ENCODE measurements at places on chromosomes 16 and 17. TPM values are rescaled to one million over a fixed set of nuclear protein-coding genes. Genes with fewer than 3 reads are reported as not detected.
A peak's percentile ranks its signal among the peaks of the same experiment; 100 is the strongest.

GRCh38 chr17:48441231-48441711, 11.3 kb upstream of the SKAP1 start:
- no peak for DNase-seq

GRCh38 chr17:2635241-2635640, 41.8 kb downstream of the PAFAH1B1 start:
- DNase-seq = no peak

DNA sequence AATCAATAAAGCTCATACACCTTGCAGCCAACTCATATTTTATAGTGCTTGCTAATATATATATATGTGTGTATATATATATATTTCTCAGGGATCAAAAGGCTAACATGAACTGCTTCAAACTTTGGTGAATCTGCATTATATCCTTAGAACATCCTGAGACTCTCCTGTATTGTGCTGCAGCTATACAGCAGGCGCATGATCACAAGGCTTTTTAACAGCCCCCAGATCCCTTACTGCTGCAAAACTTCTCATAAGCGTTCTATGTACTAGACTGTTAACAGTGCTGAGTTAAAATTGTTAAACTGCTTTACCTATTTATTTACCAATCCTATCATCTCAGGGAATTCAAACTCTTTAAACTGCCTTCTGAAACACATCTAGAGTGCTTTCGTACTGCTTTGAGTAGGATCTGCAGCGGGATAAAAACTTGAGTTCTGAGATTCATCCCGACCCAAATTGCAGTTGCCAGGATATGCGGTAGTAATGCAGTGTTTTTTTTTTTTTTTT, 1.3 kb downstream of the GPATCH8 start:
- no peak for DNase-seq

DNA sequence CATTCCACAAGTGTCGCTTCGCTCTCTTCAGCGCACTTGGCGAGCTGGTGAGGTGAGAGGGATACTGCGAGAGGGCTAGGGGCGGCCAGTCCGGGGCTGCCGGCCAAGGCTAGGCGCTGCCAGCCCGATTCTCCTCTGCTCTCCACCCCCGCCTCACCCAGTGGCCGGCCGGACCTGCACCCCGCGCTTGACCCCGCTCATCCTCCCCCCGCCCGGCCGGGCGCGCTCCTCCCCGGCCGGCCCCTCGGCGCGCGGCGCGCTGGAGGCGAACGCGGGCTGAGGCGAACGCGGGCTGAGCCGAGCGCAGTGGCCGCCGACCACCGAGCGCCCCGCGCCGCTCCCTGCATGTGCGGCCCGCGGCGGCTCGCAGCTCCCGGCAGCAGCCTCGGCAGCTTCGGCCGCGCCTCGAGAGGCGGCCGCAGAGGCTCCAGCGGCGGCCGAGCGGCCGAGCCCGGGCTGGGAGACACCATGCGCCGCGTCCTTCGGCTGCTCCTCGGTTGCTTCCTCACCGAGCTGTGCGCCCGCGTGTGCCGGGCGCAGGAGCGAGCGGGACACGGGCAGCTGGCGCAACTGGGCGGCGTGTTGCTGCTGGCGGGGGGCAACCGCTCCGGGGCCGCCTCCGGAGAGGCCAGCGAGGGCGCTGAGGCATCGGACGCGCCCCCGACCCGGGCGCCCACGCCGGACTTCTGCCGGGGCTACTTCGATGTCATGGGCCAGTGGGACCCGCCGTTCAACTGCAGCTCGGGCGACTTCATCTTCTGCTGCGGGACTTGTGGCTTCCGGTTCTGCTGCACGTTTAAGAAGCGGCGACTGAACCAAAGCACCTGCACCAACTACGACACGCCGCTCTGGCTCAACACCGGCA, at the start of gene SHISA9:
Gene SHISA9, plus strand, starts transcription at position 2 of the 865 bp plus-strand sequence.
- DNase-seq = no peak

DNA sequence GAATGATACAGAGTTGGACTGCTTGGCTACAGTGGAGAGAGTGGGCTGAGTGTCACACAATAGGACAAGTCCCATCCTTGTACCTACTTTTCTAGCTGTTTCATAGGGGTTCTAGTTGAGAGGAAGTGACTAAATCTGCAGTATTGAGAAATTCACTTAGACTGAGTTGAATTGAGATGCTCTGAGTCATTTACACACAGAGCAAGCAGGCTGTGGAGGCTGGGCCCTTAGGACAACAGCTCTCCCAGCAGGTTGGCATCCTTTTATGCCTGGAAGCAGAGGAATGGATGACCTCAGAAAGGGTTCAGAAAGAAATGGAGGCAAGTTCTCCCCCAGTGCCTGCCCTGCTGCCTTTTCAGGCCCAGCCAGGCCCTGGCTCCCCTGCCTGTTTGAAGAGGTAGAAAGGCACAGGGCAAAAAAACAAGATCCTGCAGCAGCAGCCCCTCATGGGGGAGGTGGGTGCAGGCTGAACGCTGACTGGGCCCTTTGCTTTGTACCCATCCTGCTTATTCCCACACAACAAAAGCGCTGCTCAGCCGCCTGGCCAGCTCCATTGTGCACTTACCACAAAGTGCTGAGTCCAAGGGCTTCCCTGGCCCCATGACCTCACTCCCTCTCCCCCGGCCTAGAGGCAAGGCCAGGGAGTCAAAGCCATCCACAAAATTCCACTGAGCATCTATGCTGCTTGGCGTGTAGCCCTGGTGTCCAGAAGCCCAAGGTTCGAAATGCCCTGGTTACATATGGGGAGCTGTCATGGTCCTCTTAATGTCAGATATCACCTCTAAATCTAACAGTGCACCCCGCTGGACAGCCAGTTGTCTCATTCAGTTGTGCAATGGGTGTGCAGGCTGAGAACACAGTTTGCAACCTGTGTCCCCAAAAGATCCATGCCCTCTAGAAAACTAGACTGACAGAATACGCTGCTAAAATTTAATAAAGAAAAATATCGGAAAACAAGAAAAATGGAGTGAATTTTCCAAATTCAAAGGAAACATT, 5.4 kb upstream of the CRYBA1 start:
- DNase-seq = peak; percentile 90

GRCh38 chr17:73359987-73360410, 48.2 kb upstream of the CDC42EP4 start:
- no peak for DNase-seq

DNA sequence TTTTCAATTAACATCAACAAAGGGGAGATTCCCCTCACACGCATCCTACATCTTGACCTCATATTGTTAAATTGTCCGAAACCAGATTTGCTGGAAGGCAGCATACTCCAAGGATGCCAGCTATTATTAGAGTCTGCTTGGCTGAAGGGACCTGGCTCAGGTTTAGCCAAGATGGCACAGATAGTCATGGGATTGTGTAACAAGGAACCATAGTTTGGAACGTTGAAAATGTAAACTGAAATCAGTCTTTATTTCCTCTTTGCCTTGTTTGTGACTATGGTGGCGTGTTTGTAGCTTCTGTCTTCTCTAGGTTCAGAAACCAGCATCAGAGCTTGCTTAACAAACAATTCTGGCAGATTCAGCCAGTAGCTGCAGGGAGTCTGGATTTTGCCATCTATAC, 5.9 kb downstream of the ARSG start:
- DNase-seq = no peak

- no peak for DNase-seq
Measured at GRCh38 chr17:78120971-78121800, 7.4 kb downstream of the TMC6 start.

- no peak for DNase-seq
Measured at GRCh38 chr16:78994135-78994745, 606.3 kb downstream of the MAF start.

DNA sequence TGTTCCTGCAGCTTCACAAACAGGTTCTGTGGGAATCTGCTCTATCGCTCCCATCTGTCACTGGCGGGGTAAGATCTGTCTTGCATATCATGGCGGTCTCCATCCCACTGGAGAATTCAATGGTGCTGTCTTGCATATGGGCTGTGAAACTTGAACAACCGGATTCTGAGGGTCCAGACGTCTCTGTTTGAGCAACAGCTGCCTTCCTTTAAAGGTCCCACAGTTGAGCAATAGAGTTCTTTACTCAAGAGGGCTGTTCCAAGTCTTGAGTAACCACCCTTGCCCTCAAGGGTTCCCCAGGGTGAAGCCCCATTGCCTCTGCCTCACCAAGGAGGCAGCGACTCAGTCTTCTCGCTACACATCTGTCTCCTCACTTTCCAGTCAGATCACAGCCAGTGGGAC, 50.8 kb downstream of the ZFHX3 start:
- DNase-seq = no peak

MYH10 gene
- polyA plus RNA-seq = 62.1 TPM

PGAP3 gene
- polyA plus RNA-seq = 20.3 TPM

SPN gene
- 0.04 TPM for polyA plus RNA-seq

KIF22 gene
- polyA plus RNA-seq = 43.0 TPM
